Caudate nucleus (tissue), 63 donors: ENCODE measurements at places on chromosomes 16 and 17.

- DNase-seq = no peak
Observed at GRCh38 chr16:17301593-17302135, 169.1 kb downstream of the XYLT1 start.

DNA sequence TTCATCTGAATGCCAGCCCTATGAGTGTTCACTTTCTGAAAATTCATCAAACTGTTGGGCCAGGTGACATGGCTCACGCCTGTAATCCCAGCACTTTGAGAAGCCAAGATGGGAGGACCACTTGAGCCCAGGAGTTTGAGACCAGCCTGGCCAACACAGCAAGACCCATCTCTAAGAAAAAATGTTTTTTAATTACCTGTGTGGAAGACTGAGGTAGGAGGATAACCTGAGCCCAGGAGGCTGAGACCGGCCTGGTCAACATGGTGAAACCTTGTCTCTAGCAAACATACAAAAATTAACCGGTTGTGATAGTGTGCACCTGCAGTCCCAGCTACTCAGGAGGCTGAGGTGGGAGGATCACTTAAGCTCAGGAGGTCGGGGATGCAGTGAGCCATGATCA lies 10.3 kb downstream of the MYH11 start:
- DNase-seq = no peak

DNA sequence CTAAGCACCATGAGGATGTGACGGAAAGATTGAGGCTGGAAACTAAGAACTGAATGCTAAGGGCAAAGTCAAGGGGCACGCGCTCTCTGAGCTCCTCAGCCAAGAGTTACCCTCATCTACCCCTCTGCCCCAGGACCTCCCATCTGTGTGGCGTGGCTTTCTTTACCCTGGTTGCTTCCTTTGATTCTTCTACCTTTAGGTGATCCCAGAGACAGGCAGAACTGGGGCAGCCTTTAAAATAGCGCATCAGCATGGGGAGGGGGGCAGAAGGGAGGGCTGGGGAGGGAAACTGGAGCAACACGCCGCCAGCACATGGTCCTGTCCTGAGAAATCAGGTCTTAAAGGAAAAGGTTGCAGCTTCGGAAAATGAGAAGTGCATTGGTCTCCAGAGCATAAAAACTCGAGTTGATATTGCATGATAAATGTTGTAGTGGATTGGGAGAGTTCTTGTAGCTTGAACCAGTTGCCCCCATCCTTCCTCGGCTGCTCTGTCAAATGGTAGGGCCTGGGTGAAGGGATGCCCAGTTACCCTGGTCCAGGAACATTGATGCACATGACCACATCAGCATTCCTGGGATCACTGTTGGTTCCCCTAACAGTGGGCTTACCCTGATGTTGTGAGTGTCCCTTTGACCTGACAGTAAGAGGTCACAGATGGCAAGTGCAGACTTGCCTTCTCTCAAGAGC lies 29.7 kb downstream of the LDHD start:
- no peak for DNase-seq

- peak; percentile 59 for DNase-seq
Observed at GRCh38 chr17:38870259-38871165, 654 bp downstream of the LASP1 start.

- DNase-seq = no peak
Observed at GRCh38 chr17:34607917-34608316, 28.5 kb downstream of the TMEM132E start.

GRCh38 chr17:39597372-39598046 lies 10.2 kb downstream of the NEUROD2 start:
- no peak for DNase-seq

- DNase-seq = no peak
Observed at GRCh38 chr16:81275795-81276194, 37.3 kb downstream of the BCO1 start.

- no peak for DNase-seq
Observed at GRCh38 chr17:77375108-77375916, 234.5 kb downstream of the SEC14L1 start.

DNA sequence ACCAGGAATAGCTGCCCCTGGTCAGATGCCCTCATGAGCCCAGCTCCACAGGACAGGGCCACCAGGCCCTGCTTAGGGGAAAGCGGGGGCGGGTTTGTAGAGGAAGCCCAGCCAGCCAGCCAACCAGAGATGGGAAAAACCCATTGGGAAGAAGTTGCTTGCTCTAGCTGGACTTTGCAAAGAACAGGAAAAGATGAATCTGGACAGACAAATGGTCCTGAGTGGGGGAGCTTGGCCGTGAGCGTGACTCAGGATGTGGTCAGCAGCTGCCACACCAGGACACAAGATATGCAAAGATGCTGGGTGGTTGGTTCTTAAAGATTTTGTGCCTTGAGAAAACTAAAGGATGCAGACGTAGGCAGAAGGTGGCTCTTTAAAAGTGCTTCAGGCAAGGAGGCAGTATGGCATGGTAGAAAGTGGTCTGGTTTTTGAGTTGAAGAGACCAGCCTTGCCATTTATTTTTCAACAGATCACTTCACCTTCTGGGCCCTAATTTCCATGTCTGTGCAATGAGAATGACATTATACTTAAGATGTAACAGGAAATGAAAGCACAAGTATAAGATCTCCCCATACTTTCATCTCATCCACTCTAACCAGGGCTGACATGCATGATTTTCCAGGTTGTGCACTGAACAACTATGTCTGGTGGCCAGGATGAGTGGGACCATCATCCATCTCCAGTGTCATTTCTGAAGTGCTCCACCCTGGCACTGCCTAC lies 27.8 kb upstream of the HEATR6 start:
- no peak for DNase-seq

- DNase-seq = no peak
Observed at GRCh38 chr16:54630284-54630967, 300.2 kb upstream of the IRX5 start.

DNA sequence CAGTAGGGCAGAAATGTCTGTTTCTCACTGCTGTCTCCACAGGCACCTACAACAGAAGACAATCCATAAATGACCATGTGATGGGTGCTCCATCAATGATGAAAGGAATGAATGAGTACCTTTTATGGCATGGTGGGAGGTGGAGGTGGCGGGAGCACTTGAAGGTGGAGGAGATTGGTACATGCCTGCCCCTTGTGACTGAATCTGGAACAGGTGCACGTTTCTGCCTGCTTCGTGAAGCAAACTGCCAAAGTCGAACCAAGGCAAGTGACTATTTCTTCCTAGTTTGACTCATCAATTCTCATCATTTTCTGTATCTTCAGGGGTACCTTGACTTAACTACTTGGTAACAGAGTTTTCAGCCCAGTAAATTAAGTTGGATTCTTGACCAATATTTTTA lies 25.4 kb downstream of the CDRT15 start:
- no peak for DNase-seq

DNA sequence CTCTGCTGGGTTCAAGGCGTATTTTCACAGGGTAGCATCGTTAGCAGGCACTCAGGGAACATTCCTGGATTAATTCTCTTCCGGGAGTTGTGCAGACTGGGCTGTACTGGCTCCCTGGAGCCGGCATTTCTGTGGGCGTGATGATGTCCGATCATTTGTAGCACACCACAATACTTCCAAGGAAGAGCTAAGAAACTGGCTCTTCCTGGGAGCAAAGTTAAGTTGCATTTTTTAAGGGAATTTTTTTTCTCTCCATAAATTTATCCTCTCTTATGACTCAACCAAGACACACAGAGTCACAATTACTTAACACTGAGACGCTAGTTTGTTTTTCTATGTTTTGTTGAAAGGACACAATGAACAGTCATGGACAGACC lies 211.6 kb upstream of the FOXF1 start:
- DNase-seq = no peak

DNA sequence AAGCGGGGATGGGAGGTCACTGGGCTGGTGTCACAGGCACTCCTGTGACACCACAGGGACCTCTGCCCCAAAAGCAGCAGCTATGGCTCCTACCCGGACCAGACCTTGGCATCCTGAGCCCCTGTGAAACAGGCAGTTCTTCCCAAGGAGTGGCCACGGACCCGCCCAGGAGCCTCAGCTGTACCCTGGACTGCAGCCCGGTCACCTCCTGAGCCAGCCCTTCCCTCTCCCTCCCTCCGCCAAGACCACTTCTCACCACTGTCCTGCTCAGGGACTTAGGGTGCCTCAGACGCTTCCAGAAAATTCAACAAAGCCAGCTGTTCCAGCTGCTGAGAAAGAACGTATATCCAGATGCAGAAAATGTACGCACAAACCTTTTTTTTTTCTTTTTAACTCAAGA lies 13.9 kb upstream of the NCBP3 start:
- DNase-seq = no peak

DNA sequence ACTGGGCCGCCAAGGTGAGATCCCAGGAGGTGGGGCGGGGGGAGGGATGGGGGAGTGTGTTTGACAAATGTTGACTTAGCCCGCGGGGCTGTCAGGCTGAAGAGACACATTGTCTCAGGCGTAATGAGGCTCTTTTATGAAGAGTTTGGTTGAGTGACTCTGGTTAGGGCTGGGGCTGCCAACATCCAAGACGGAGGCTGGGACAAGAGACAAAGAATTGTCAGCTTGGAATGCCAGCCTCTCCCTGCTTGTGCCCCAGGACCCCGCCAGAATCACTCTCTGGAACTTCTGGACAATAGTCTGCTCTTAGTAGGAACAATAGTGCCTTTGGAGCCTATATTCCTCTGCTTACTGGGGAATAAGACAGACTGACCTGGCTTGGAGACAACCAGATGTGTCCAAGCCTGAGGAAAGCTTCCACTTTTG lies 24.0 kb downstream of the PCTP start:
- no peak for DNase-seq

GRCh38 chr16:73875996-73876690 lies 420.5 kb upstream of the PSMD7 start:
- DNase-seq = no peak

GRCh38 chr17:56125830-56126819 lies 27.1 kb upstream of the ANKFN1 start:
- no peak for DNase-seq

GRCh38 chr17:17386094-17386800 lies 83.1 kb downstream of the NT5M start:
- no peak for DNase-seq

GRCh38 chr16:85557083-85557970 lies 55.8 kb upstream of the GSE1 start:
- DNase-seq = no peak

GRCh38 chr16:67504031-67505021 lies 21.0 kb upstream of the AGRP start:
- no peak for DNase-seq

GRCh38 chr17:76182016-76182764 lies 41.1 kb upstream of the FOXJ1 start:
- DNase-seq = peak; percentile 50

DNA sequence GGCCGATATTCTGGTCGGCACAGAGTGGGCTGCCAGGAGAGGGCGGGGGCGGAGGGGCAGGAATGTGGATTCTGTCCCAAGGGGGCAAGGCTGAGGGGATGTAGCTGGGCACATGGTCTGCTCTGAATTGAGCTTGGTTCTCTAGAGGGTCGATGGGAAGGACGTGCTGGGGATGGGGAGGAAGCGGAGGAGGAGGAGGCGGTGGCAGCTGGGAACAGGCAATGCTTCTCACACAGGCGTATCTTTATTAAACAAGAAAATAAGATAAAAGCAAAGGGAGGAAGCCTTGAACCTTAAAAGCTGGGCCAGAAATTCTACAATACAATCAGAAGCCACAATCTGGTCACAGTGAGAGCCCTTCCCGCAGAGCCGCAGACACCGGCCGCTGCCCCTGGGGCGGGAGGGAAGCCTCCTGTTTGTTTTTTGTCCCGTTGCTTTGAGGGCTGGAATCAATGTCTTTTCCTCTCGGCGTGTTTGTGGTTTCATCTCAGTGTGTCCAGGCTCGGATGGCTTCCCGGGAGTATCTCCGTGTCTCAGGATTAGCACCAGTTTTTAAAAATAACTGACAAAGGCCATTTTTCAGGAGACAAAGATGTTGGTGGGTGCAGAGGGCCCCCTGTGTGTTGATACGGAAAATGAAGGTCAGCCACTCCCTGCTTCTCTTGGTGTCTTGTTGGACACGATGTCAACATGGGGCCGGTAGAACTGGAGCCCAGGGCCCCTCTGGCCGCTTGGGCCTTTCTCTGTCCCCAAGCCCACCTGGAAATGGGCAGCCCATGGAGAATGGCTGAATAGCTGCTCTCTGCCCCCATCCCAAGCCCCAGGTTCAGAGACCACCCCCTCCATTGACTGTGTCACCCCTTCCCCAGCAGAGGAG lies 12.3 kb upstream of the SLC7A5 start:
- DNase-seq = no peak

DNA sequence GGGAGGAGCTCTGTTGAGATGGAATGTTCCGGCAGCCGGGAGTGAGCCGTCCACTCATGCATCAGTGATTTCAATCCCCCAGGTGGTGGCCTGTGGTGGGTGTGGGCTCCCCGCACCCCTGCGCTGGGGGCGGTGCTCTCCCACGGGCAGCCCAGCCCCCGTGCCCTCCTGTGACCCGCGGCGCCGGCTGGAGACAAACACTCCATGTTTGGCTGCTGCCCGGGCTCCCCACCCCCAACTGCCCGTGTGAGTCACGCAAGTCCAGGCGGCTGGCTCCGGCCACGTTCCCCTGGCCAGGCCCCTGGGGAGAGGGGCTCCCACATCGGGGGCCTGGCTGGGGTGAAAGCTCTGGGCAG lies 29.4 kb downstream of the CACNA1H start:
- no peak for DNase-seq

- no peak for DNase-seq
Observed at GRCh38 chr17:73481676-73482075, 162.6 kb downstream of the SDK2 start.

GRCh38 chr16:81597079-81597658 lies 152.6 kb downstream of the CMIP start:
- no peak for DNase-seq

GRCh38 chr16:1019231-1020090 lies 37.9 kb downstream of the SOX8 start:
- DNase-seq = no peak

GRCh38 chr17:7573324-7574080 lies 5.9 kb upstream of the CD68 start:
- DNase-seq = peak; percentile 84

DNA sequence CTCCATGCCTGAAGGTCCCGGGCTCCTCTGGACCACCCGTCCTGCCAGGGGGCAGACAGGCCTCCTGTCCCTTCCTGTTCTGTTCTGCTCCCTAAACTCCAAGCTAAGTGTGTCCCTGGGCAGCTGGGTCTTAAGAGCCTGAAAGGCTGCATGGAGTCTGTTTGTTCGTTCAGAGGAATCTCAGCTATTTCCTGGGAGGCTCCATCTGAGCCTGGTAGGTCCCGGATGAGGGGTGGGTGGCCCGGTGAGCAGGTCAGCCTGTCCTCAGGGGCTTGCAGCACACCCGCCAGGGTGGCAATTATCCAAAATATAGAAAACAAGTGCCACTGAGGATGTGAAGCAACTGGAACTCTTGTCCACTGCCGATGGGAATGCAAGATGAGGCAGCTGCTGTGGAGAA lies 12.6 kb downstream of the ACTG1 start:
- no peak for DNase-seq

GRCh38 chr16:75789237-75789636 lies 62.9 kb upstream of the CPHXL start:
- DNase-seq = no peak

GRCh38 chr16:46673320-46674013 lies 15.5 kb downstream of the VPS35 start:
- DNase-seq = peak; percentile 16

DNA sequence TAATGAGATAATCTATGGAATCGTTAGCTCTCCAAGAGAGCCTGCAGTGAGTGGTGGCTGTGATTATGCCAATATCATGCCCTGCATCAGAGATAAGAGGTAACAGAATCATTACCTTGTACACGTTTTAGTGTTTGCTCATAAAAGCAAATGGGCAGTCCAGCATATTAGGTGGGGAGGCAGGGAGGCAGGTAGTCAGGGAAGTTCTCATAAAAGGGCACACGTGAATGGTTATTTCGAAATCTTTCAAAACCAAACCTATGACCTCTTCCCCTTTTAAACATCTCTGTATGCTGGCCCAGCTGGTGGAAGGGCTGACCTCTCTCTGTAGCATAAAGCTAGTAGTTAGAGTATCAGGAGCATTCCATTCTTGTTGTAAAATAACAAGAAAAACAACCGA lies 51.7 kb downstream of the VAT1L start:
- DNase-seq = no peak
